ENCODE measurements at places on chromosomes 6 and 20. TPM values are rescaled to one million over a fixed set of nuclear protein-coding genes. Genes with fewer than 3 reads are reported as not detected.

Gene VEGFA
- total RNA-seq, result 64.5 TPM

Gene GSTA2
- total RNA-seq, result not detected

Gene HUS1B
- total RNA-seq, result 1.5 TPM

Gene WRNIP1
- total RNA-seq, result 88.5 TPM

Gene CDKN1A
- total RNA-seq, result 200 TPM

Gene OGFR
- 95.5 TPM for total RNA-seq

Gene CLVS2
- not detected for total RNA-seq

Gene PAX1
- total RNA-seq, result not detected

Gene LIN28B
- 2.3 TPM for total RNA-seq

Gene PRR18
- total RNA-seq, result not detected

Gene HDGFL1
- not detected for total RNA-seq

Gene PRKN
- total RNA-seq, result not detected
